ENCODE measurements at places on chromosomes 13 and 19. TPM values are rescaled to one million over a fixed set of nuclear protein-coding genes. Genes with fewer than 3 reads are reported as not detected.

- H3K27me3 ChIP-seq: no peaks in the 10 kb centered on the region
- H3K36me3 ChIP-seq: no peaks in the 10 kb centered on the region
- no peak for DNase-seq
- no peak overlapping the region for H3K27ac ChIP-seq
- no peak overlapping the region for H3K4me3 ChIP-seq
- no peaks in the 10 kb centered on the region for H3K4me1 ChIP-seq
Measured at GRCh38 chr13:66234159-66234558, 996.0 kb downstream of the PCDH9 start.

- peaks cover 66% of the 10 kb centered on the region for H3K36me3 ChIP-seq
- no peak overlapping the region for H3K4me3 ChIP-seq
- H3K27me3 ChIP-seq: no peaks in the 10 kb centered on the region
- DNase-seq: no peak
- H3K27ac ChIP-seq: no peak overlapping the region
Measured at GRCh38 chr13:32723987-32724386, 137.7 kb downstream of the PDS5B start.

DNA sequence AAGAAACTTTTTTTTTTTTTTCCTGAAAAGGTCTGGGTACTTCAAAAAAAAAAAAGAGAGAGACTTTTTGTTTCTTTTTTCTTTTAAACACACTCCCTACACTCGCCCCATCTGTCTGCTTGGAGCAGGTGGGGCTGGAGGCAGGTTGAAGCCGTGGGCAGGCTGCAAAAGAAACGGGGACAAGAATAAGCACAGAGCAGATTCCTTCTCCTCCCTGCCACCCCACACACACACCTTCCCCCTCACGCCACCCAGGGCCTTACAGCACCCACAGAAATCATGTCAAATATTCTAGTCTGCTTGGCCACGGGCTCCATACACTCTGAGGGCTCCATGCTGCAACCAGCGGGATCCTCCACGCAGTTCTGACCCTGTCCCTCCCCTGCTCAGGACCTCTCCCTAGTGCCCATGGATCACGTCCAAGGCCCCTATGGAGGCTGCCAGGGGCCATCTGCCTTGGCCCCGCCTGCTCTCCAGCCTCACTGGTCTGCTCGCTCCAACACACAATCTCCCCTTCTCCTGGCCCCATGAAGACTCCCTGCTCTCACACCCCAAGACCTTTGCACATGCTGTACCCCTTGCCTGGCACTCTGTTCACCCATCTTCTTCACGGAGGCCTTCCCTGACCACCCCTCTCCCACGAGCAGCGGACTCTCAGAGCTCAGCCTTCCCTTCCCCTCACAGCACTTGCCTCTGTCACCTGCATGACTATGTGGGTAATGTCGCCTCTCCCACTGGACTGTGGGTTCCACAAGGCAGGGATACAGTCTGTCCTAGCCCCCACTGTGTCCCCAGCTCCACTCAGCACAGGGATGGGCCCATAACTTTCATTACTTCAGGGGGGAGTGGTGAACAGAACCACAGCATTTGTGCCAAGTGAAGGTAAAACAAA lies 11.4 kb downstream of the AKT2 start:
- DNase-seq: no peak
- H3K36me3 ChIP-seq: peaks cover 14% of the 10 kb centered on the region
- H3K27me3 ChIP-seq: no peaks in the 10 kb centered on the region
- H3K27ac ChIP-seq: peak overlapping the region; percentile 85

GRCh38 chr19:42129399-42130253 lies 2.6 kb downstream of the POU2F2 start:
- H3K27ac ChIP-seq: peak overlapping the region; percentile 45
- peaks cover under 1% of the 10 kb centered on the region for H3K36me3 ChIP-seq
- no peaks in the 10 kb centered on the region for H3K27me3 ChIP-seq
- H3K4me1 ChIP-seq: peaks cover 63% of the 10 kb centered on the region

GRCh38 chr13:112905990-112906641 lies 62.9 kb upstream of the MCF2L start:
- no peak overlapping the region for H3K4me3 ChIP-seq
- H3K27me3 ChIP-seq: no peaks in the 10 kb centered on the region
- H3K27ac ChIP-seq: no peak overlapping the region
- no peaks in the 10 kb centered on the region for H3K36me3 ChIP-seq
- no peak for DNase-seq
- no peaks in the 10 kb centered on the region for H3K4me1 ChIP-seq

ACTN4 gene
- 357 TPM for total RNA-seq

OR7C2 gene
- total RNA-seq: not detected

RAB3A gene
- total RNA-seq: 6.2 TPM
